Karpas-422 (cell line): ENCODE measurements at places on chromosomes 12 and 14. TPM values are rescaled to one million over a fixed set of nuclear protein-coding genes. Genes with fewer than 3 reads are reported as not detected.
A peak's percentile ranks its signal among the peaks of the same experiment; 100 is the strongest.

NEUROD4 gene
- not detected in 2 replicates for total RNA-seq

USP44 gene
- 0.11 TPM in 1 of 2 replicates, not detected in the other for total RNA-seq

TAS2R42 gene
- total RNA-seq: not detected in 2 replicates

RBP5 gene
- not detected in 2 replicates for total RNA-seq

NFATC4 gene
- 17.1 and 19.9 TPM in 2 replicates for total RNA-seq

PLCZ1 gene
- total RNA-seq: not detected in 2 replicates

MVK gene
- 14.7 and 19.0 TPM in 2 replicates for total RNA-seq

ESPL1 gene
- 9.4 and 22.8 TPM in 2 replicates for total RNA-seq

GRCh38 chr14:74414403-74415114, 11.5 kb downstream of the SYNDIG1L start:
- no peak for DNase-seq

- DNase-seq: no peak
Measured at GRCh38 chr12:118269806-118270205, 102.9 kb downstream of the TAOK3 start.

DNA sequence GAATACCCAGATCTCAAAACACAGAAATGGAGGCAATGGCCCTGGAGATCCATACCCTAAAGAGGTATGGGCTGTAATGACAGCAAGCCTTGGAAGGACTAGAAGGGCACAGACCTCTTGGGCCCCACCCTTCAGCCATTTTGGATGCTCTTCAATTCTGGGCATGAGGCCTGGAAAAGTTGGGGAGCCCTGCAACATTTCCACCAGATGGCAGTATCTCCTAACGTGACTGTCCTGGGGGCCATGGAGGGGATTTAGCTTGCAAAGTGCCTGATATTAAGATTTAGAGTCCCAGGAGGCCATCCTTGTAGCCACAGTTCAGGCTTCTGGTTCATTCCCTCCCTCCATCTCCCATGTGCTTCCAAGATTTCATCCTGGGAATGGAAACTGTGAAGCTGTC, 30.2 kb downstream of the KCNA5 start:
- DNase-seq: peak; percentile 71

GRCh38 chr12:53744130-53744441, 7.7 kb downstream of the CISTR start:
- no peak for DNase-seq

DNA sequence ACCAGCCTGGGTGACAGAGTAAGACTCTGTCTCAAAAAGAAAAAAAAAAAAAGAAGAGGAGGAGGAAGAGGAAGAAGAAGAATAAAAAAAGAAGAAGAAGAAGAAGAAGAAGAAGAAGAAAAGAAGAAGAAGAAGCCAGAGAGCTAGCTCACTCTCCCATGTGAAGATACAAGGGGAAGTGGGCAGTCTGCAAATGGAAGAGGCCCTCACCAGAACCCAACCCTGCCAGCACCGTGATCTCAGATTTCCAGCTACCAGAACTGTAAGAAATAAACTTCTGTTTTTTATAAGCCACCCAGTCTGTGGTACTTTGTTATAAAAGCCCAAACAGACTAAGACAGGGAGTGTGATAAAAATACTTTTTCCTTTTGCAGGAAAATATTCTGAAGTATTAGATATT, 130.7 kb downstream of the ETNK1 start:
- no peak for DNase-seq
